ENCODE measurements at places on chromosomes 4 and X. TPM values are rescaled to one million over a fixed set of nuclear protein-coding genes. Genes with fewer than 3 reads are reported as not detected.

The C4orf54 gene
- total RNA-seq, result 71.2 TPM

The TSPAN5 gene
- total RNA-seq, result 23.4 TPM

The PAGE2B gene
- 0.70 TPM for total RNA-seq

The FGB gene
- total RNA-seq, result 5.6 TPM
